ENCODE measurements at places on chromosomes 12 and 14.

GRCh38 chr14:75184492-75184891, 8.1 kb upstream of the TMED10 start:
- no peak for DNase-seq

DNA sequence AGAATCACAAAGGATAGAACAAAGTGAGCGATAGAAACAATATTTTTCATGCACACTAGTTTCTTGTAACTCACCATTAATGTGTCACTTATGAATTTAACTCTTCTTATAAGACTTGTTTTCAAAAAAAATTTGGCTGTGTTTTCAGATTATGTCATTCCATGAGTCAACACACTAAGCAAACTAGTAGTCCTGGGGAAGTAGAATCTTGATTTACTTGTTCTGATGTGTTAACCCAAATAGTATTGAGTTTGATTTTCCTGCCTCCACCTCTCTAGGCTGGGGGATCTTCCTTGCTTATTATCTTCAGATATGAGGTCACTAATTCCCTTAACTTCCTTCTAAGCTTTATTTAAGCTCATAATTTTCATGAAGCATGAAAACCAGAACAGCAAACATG, 151.0 kb upstream of the SEL1L start:
- no peak for DNase-seq

- DNase-seq = no peak
Measured at GRCh38 chr12:126667339-126667738, 1599.6 kb upstream of the TMEM132C start.

DNA sequence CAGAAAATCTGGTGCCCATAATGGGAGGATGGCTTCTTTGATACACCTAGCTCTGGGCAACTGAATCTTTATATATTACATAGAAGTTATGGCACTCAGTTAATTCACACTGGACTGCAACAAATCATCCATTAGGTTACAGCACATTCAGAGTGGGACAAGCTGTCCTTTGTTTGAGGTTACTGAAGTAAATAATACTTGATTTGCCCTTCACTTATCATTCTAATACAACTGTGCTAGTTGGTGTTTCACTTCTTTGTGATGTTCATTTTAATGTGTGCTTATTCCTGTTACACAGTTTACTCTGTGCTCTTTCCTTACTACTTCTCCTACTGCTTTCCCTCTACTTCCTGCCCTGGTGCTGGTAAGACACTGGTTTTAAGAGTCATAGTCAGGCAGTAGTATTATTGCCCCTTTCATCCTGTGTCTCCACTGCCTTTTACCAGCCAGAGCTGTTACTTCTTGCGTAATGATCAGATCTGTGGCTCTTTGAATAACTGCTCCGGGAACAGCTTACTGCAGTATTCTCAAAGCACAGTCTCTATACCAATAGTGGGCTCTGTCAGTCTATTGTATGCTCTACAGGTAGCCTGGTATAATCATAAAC, 36.4 kb upstream of the GXYLT1 start:
- peak; percentile 13 for DNase-seq

- no peak for DNase-seq
Measured at GRCh38 chr14:30266290-30266689, 292.7 kb upstream of the G2E3 start.

DNA sequence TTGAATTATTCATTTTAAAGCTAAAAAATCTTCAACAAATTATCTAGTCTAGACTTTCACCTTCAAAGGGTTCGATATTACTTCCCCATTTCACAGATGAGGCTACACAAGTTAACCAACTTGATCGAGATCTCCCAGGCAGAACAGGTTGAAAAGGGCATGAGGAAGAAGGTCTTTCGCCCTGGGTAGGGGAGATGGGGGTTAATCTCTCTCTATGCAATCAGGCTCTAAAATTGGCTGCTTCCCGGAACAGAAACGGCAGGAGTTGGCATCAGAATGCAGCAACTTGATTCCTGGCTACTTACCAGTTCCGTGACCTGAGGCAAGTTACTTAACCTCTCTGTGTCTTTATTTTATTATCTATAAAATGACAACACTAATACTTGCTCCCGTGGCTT, 2.4 kb upstream of the CISTR start:
- no peak for DNase-seq

DNA sequence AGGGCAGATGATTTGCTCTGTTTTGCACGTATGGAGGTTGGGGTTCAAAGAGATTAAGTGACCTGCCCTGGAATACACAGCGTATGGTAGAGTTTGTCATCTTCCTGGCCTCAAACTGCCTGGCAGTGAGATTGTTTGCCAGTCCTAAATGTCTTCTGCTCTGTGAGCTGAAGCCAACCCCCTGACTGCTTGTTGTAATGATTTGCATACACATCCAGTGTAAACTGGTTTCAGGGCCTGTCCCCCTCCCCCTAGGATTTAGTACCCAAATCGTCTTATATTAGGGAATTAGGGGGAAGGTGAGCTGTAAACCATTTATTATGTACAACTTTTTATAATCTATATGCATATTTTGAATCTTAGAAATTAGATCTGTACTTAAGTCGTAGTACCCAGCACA, 38.4 kb downstream of the AKAP3 start:
- DNase-seq = no peak

- no peak for DNase-seq
Measured at GRCh38 chr14:24054646-24055045, 2.8 kb downstream of the CARMIL3 start.

DNA sequence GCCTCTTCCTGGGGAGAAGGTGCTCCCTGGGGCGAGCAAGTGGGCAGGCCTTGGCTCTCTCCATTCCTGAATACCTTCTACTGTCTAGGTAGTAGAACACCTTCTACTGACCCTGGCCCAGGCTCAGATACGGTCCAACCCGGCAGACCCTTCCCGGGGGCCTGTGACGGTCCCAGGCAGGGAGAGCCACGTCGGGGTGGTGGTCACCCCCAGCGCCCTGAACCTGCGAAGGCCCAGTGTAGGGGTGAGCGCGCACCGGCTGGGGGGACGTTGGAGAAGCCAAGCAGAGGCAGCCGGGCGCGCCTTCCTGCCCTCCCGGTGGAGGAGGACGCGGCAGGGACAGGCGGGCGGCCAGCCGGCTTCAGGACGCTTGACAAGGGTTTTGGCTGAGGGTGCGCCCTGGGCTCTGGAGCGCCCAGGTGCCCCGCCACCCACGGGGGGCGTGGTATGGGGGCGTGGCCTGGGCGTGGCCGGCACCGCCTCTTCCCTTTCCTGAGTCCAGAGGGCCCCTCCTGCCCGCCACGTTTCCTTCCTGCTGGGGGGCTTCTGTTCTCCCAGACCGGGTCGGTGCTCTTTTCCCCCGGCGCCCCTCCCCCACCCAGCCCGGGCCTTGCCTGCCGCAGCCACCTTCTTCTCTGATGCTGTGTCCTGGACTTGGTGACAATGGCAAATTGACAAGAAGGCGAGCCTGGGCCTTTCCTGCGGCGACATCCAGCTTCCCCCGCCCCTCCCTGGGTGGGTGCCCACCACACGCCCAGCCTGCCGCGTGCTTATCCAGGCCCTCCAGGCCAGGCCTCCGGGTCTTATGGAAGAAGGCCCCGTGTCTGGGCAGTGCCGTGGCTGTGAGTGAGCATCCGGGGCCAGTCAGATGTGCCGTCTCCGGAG, 24.5 kb upstream of the PPP1R13B start:
- no peak for DNase-seq

GRCh38 chr14:72640911-72641485, 252.9 kb downstream of the DPF3 start:
- no peak for DNase-seq

DNA sequence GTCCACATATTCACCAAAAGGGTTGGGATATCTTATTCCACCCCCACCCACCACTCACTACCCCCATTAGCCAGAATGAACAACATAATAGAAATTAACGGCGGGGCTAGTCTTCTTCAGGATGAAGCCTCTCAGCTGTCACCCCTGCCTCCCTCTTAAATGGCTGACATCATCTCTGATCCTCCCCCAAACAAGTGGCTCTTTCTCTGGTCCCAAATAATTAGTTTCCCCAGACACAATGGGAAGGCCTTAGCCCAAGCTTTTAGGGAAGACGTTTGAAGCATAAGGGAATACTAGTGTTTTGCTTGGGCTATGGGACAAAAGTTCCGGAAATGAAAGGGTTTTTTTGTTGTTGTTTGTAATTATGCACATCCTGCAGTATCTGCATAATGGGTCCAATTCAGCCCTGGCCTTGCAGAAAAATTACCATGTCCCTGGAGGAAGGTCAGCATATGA, 13.8 kb downstream of the STON2 start:
- DNase-seq = no peak

DNA sequence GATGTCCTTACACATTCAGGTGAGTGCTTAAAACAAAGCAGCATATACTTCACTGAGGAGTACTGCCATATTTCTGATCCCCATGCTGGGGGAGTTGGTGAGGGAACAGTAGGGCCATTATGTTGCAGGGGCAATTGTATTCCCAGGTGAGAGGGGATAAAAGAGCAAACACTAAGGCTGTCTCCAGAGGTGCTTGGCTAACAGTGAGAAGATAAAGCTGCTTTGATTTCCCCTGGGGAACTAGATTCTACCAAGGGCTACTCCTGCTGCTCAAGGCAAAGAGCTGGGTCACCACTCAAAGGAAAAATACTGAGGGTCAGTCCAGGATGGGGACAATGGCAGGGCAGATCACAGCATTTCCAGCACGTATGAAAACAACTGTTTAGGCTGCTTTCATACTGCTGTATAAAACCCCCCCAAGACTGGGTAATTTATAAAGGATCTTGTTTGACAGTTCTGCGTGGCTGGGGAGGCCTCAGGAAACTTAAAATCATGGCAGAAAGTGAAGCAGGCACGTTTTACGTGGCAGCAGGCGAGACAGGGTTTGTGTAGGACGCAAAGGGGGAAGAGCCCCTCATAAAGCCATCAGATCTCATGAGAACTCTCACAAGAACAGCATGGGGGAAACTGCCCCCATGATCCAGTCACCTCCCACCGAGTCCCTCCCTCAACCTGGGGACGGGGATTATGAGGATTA, 47.8 kb upstream of the OR5AU1 start:
- DNase-seq = no peak

GRCh38 chr12:25503666-25504065, 49.4 kb downstream of the LMNTD1 start:
- DNase-seq = no peak

- no peak for DNase-seq
Measured at GRCh38 chr14:89089330-89089729, 264.9 kb downstream of the TTC8 start.

DNA sequence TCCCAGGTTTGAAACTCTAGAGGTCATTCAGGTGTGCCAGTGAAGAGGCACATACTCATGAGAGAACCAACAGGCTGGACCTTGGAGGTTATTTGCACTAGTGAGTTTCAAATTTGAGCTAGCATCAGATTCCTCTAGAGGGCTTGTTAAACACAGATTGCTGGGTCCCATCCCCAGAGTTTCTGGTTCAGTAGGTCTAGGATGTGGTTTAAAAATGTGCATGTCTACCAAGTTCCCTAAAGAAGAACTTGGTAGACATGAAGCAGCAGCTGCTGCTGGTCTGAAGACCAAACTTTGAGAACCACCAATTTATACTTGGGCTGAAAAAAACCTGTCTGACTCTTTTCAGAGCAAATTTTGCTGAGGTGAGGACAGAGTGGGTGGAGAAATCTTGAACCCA, 61.7 kb downstream of the SUSD6 start:
- no peak for DNase-seq

- DNase-seq = no peak
Measured at GRCh38 chr12:92769124-92769901, 66.5 kb downstream of the PLEKHG7 start.

GRCh38 chr14:103089386-103090335, 4.9 kb upstream of the EXOC3L4 start:
- no peak for DNase-seq

GRCh38 chr14:95609398-95609990, 74.6 kb downstream of the GLRX5 start:
- peak; percentile 28 for DNase-seq

DNA sequence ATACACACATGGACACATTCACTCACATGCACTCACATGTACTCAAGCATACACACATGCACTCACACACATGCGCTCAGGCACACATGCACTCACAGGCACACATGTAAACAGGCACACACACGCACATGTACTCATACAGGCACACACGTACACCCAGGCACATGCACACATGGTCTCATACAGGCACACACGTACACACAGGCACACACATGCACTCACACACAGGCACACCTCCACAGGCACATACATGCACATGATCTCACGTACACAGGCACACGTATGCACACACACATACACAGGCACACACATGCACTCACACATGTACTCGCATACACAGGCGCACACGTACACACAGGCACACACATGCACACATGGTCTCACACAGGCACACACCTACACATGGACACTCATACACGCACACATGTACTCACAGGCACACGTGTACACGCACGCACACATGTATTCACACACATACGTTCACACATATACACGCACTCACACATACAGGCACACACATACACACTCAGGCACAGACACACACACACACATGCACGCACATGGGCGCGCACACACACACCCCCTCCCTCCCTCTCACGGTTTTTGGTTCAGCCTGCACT, 138.9 kb downstream of the CACNA1C start:
- DNase-seq = no peak

- no peak for DNase-seq
Measured at GRCh38 chr12:22536346-22536945, 7.9 kb downstream of the C2CD5 start.

DNA sequence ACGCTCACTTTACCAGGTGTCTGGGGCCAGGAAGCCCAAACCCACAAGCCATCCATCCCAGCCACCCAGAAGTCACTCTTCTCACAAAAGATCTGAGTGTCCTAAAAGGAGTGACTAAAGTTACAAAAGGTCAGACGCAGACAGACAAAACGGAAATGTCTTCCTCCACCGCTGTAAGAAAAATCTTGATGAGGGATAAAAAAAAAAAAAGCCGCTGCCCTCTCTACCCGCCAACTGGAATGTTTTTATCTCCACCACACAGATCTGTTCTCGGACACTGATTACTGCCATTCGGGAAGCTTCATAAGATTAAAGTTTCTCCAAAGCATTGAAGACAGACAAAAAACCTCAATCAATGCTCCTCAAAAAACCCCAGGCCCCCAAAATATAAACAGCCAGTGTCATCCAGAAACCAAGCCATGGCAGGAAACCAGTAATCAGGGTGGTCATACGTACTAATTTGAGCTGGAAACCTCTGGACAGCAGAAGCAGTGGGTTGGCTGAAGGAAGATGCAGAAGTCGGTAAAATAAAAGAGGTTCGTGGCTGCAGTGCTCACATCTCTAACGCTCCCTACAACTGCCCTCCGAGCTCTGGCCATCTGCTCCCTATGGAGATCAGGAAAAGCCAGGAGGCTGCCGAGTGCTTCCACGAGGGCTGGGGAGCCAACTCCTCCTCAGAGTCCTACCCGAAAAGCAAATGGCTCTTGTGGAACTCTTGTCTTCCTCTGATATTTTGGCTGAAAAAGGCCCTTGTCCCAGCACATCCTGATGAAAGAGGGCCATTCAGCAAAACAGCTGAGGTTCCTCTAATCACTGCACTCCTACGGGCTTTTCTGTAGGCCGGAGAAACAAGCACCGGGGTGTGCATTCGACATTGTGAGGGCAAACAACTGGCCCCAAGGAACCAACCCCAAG, 30.3 kb downstream of the SSH1 start:
- no peak for DNase-seq

All from T47D (cell line).